ENCODE measurements at places on chromosomes 5 and 9.

DNA sequence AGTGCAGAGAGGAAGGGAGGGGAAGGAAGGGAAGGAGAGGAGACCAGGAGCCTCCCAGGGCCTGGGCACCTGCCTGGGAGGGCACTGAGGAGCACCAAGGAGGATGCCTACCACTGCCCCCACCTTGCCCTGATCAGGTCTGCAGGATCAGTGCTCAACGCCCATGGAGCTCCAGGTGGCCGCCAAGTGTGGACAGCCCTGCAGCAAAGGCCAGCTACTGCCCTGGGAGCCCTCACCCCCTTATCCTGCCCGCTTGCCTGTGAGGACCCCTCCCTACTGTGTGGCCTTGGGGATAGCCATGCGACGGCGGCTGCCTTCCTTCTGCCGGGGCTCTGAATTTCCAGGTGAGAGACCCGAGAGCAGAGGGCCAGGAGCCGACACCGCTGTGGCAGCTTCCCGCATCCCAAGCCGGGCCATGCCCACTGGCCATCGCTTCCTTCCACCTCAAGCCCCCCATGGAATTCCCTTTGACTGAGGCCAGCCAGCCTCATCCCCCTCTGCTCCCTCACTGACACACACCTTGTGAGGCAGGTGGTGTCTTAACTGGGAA is 12.4 kb downstream of the ADAMTS2 start:
- DNase-seq, result no peak

- DNase-seq, result no peak
Measured at GRCh38 chr5:111132731-111133435, 40.7 kb downstream of the WDR36 start.

GRCh38 chr9:2267181-2267745 is 252.1 kb downstream of the SMARCA2 start:
- DNase-seq, result no peak

- DNase-seq, result peak; percentile 14
Measured at GRCh38 chr5:35202319-35203111, 27.8 kb downstream of the PRLR start.

GRCh38 chr9:99556998-99557397 is 264.7 kb upstream of the NR4A3 start:
- DNase-seq, result no peak

DNA sequence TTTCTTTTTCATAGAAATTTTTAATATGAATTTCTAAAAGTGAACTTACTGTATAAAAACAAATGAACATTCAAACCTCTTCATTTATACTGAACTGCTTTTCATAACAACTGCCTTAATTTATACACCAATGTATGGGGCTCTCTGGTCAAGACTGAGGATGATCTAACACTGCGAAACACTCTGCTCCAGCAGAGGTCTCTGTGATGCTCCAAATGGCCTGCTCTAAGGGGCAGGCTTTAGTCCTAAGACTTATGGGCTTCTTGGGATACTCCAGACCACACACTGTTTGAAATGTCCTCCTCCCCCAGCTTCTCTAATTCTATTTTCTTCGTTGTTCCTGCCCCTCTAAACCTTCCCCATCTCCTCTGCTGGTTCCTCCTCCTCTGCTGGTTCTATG is 58.5 kb downstream of the LIFR start:
- DNase-seq, result no peak

- no peak for DNase-seq
Measured at GRCh38 chr9:4678679-4679267, 596 bp upstream of the CDC37L1 start.

- DNase-seq, result no peak
Measured at GRCh38 chr5:4639946-4640345, 500.2 kb upstream of the ADAMTS16 start.

DNA sequence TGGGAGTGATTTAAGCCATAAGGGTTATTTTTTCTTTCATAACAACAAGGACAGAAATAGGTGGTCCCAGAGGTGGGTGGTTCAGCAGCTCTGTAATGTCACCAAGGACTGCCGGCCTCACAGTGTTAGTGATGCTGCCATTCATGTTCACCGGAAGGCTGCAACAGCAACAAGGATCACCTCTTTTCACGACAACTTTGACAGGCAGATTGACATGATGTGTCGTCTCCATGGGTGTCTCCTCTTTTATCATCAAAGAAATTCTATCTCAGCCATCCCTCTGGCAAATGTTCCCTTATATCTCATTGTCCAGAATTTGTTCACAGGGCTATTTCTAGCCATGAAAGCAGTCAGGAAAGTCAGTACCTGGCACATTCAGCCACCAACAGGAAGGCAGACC is 231.5 kb downstream of the SH3GL2 start:
- DNase-seq, result no peak

DNA sequence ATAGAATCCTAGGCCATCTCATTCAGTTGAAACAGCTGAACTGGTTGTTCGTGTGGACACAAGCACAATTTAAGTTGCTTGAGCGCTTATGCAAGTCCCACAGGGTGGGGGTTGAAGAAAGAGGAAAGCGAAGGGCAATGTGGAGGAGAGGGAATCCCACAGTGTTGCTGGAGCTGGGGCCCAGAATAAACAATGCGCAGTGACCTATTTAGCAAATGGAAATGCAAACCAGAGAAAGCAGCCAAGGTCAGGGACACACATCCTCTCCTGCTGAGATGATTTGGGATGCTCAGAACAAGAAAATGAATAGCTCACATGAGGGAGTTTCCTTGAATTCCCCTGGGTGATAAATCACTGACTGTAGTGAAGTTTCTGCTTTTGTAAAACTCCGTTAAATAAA is 838.3 kb downstream of the TLE4 start:
- no peak for DNase-seq

- no peak for DNase-seq
Measured at GRCh38 chr5:1726956-1727355, 72.7 kb downstream of the MRPL36 start.

- no peak for DNase-seq
Measured at GRCh38 chr5:2886531-2886930, 135.1 kb upstream of the IRX2 start.

- DNase-seq, result no peak
Measured at GRCh38 chr5:112951124-112951702, 25.4 kb upstream of the DCP2 start.

- DNase-seq, result no peak
Measured at GRCh38 chr5:176859916-176860315, 39.2 kb downstream of the HK3 start.

GRCh38 chr9:123796094-123796493 is 133.8 kb downstream of the DENND1A start:
- no peak for DNase-seq

DNA sequence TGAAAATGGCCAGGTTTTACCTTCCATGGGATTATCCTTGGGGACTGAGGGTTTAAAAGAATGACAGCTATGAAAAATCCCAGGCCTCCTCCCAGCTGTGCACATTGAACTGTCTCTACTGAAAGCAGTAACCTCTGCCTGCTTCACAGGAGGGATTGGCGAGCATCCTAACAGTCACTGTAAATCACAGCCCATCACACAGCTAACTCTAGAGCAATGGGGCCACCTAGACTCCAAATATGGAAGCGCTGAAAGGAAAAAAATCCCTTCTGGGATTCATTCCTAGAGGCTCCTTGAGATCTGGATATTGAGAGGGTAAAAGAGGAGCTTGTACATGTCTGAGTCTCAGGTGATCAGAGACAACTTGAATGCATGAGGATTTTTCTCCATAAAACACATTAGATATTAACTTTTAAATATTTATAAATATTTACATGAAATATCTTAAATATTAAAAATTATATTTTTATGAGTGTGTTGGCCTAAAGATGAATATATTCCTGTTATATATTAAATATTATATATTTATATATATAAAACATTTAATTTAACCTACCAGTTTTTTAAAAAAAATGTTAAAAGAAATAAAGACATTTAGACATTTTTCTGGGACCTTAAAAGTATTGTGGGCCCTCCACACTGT is 133.8 kb upstream of the SLC24A2 start:
- no peak for DNase-seq

- DNase-seq, result no peak
Measured at GRCh38 chr9:90287567-90288274, 354.9 kb downstream of the DIRAS2 start.

- peak; percentile 58 for DNase-seq
Measured at GRCh38 chr9:76688471-76689238, 75.6 kb upstream of the PCA3 start.

GRCh38 chr9:89864731-89865130 is 259.9 kb downstream of the GADD45G start:
- DNase-seq, result no peak

DNA sequence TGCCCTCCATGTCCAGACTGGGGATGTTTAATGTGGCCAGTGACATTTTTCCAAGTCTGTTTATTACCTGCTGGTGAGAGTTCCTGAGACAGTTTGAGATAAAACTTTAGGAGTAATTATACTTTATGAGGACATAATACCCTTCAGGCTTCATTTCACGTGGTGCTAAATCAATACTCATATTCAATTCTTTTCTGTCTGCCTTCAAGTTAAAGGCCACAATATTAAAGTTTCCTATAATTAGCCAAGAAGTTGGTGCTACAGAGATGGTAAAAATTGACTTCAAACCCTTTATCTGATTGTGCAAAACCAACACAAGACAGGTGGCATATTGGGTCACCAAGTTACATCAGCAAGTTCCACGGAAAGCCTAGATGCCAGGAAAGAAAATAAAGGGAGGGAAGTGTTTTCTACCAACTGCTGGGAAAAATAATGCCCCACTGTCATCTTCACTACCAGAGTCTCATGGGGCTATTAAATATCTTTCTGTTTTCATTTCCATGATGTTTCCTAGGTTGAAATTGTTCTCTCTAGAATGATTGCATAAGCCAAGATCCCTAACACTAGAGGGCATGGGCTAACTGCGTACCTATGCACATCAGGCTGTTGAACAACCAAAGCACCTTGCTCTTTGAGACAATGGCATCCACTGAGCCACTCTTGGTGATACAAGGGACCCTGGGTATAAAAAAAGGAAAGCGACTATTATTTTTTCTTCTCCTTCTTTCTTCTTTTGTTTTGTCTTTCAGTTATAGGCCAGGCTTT is 68.7 kb downstream of the INSYN2B start:
- no peak for DNase-seq

DNA sequence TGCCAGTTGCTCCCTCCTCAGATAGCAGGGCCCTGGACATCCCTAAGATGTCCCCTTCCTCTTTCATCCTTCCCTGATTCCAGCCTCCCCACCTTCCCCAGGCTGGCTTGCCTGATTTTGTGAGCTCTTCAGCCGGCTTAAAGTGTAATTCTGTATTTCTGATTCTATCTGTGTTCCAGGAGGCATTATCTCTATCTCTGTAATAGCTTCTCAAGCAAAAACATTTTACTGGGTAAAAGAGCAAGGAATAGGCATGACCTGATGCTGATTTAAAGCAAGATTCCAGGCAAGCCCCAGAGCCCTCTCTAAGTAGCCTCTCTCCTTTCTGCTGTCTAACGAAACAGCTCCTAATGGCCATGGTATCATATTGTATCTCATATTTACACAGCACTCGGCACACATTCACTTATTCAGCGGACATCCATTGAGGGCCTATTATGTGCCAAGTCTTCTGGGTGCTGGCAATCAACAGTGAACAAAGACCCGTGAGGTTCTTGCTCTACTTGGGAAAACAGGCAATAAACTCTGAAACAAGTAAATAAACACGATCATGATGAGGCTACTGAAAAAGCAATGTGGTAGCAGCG is 100.9 kb upstream of the MSX2 start:
- DNase-seq, result no peak

DNA sequence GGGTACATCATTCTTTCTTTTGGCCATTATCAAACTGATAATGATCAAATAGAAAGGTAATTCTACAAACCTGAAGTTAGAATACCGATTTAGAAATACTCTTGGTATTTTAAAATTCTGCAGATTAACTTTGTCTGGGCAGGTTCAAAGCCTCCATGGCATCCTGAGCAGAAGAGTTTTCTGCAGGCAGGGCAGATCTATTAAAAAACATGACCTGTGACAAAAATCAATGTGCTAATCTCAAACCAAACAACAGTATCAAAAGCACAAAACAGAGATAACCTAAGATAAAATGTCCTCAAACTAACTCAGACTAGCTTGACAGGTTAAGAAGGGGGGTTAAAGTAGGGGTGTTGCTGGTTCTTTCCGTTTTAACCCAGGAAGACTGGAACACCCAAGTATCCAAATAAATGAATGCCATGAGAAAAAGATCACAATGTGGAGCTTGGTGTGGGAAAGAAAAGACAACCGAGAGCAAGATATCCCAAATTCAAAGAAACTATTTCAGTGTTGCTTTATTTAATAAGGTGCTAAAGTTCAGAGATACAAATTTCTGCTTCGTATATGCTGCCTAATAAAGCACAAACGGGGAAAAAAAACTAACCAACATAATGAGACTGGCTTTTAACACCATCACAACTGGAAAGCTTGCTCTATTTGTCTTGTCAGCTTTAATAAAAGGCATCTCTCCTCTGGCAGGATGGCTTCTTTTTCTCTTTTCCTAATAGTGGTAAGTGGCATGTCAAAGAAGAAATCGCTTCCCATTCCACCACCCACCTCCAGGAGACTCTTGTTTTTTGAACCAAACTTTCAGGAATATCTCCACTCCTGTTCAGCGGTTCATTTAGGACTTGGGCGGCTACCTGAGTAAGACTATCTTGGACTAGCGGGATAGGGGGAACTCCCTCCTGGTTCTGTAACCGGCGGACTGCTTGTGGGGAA is 2.3 kb downstream of the EFNA5 start:
- DNase-seq, result no peak

GRCh38 chr5:65855766-65856315 is 70.5 kb upstream of the ERBIN start:
- no peak for DNase-seq

GRCh38 chr5:138453590-138453989 is 11.7 kb upstream of the EGR1 start:
- no peak for DNase-seq

DNA sequence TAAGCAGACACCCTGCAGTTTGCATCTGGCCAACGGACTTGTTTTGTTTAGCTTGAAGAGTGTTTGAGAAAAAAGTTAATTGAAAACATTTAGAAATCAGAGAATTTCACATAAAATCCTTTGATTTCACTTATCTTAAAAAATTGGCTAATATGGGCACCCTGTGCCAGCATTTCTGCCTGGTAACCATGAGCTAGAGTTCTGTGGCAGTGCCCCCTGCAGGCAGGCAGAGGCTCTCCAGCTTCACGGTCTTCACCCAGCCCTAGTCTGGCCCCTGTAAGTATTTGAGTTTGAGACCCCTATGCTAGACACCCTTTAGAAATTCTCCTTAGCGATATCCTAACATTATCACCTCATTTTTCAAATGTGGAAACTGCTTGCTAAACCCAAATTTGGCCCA is 18.8 kb upstream of the FANCC start:
- DNase-seq, result no peak

GRCh38 chr5:148687427-148687826 is 33.1 kb upstream of the HTR4 start:
- no peak for DNase-seq

DNA sequence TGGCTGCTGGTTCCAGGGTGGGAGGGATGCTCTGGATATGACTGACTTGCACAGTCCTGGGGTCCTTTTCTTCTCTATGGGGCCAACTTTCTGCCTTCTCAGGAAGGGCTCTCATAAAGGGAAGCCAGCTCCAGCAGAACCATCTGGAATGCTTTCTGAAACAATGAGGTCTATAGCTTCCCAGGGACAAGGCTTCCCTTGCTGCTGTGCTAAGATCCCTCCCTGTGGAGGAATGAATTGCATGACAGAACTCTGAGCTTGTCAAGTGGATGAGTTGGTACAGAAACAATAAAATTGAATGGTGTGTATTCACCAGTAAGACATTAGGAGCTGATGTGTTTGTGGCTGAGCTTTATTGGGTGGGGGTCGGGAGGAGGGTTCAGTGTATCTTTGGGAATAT is 19.8 kb downstream of the CKMT2 start:
- DNase-seq, result no peak

- peak; percentile 75 for DNase-seq
Measured at GRCh38 chr9:119004618-119004990, 364.6 kb downstream of the BRINP1 start.

- no peak for DNase-seq
Measured at GRCh38 chr5:147750065-147750464, 32.5 kb downstream of the JAKMIP2 start.

Measured in AG09319 (cell line).